ENCODE measurements at places on chromosomes 2 and 18.

GRCh38 chr2:120941571-120942120 is 206.0 kb downstream of the GLI2 start:
- no peak for DNase-seq

DNA sequence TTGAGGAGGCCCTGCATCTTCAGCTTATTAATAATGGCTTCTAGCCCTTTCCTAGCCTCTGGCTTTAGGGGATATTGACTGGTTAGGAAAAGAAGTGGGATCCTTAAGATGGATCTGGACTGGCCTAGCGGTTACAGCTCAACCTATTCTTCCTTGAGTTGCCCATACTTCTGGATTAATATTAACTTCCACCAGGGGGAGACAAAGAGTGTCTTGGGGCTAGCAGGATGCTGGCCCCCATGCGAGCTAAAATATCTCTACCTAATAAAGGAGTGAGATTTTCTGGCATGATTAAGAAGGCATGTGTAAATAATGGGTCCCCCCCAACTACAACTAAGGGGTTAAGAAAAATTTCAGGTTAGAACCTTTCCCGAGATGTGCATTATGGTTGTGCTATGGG is 23.2 kb upstream of the PLA2R1 start:
- no peak for DNase-seq

DNA sequence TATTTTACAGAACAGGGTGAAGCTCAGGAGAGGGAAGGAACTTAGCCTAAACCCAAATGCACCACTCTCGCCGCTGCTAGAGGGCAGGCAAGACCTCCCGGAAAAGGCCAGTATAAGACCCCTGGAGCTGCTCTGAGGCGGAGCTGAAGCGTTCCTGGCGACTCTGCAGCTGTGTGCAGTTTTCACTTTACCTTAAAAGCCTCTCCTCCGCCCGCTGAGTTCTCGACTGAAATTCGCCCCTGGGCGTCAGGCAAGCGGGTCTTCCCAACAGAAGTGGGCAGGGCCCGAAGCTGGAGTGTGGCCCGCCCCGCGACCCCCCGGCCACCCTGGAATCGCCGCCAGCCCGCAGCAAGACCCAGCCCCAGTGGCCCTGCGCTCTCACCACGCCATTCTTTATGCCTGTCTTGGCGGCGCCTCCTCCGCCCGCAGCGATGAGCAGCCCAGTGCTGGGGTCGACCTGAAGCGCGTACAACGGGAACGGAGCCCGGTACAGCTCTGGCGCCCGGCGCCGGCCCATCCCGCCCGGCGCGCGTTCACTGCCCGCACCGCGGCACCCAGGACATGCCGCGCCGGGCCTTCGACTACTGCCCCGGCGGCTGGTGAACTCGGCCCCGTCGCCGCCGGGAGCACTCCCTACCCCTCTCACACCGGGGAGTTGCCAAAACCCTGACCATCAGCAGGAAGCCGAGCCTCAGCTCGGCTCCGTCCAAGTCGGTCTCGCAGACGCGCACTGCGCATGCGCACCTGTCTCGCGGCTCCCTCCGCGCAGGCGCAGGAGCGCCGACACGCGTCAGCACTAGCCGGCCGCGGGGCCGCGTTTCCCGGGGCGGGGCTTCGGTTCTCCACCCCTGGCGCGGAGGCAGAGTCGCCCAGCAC is at the start of gene PREB:
PREB (minus strand) TSS at position 732 of the 876 bp plus-strand sequence; CDS start at position 517, 215 bp downstream.
- DNase-seq = peak; percentile 99

DNA sequence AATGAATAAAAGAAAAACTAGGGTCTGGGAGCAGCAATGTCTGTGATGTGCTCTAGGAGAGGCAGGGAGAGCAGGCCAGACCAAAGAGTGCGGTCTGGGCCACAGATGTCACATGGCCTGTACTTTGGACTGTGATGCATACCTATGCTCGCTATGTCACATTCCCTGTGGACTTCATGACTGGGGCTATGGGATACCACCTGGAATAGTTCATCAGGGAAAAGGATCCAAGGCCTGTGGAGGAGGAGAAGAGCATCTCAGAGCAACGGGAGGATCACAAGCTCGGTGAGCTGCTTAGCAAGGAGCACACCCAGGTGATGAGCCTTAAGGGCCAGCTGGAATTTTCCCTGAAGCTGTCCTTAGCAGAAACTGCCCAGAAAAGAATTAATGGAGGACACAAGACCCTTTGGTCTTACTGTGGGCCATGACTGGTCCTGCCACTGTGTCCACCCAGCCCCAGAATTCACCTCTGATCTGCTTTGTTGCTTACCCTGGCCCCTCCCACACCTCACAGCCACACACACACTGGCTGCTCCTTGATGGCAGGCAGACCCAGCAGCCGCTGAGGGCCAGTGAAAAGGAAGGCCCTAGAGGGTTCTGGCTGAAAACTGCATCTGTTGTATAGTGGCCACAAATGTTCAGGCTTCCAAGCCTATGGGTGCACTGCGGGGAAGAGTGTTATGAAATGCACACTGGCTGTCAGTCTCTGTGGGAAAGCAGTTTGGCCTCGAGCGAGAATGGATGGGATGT is 25.3 kb upstream of the GCC2 start:
- no peak for DNase-seq

GRCh38 chr2:223979730-223980396 is 22.6 kb downstream of the MRPL44 start:
- DNase-seq = no peak

DNA sequence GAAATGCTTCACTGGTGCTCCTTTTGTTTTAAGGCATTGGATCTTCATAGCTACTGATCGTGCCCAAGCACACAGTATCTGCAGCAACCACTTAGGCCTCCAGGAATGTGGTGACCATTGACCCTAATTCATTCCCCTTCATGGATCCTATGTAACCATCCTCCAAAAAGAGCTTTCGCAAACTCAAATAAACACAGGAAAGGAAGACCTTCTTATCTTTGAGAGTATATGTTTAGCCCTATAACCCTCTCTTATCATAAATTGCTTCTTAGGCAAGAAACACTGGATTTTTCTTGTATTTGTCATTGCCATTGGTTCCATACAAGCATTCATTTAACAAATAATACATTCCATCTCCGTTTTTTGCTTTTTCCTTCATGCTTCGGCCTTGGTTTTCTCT is 4.1 kb upstream of the TTR start:
- no peak for DNase-seq

DNA sequence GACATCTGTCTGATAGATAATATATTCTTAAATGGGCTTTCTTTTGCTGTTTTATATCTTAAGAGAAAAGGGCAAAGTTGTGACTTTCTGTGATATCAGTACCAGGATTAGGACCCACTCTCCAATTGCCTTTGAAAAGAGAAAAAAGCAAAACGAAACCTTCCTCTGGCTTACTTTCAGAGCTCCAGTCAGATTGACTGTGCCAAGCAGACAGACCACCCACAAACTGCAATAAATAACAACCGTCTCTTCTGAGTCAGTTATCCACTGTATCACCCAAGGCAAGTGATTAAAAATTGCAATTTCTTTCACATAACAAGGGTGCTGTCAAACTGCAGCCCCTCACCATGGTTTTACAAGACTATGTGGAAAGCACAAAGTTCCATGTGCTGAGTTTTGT is 230.5 kb upstream of the SETBP1 start:
- DNase-seq = no peak

- no peak for DNase-seq
These were observed 122.6 kb downstream of the CD8B2 start for GRCh38 chr2:106609780-106610179.

DNA sequence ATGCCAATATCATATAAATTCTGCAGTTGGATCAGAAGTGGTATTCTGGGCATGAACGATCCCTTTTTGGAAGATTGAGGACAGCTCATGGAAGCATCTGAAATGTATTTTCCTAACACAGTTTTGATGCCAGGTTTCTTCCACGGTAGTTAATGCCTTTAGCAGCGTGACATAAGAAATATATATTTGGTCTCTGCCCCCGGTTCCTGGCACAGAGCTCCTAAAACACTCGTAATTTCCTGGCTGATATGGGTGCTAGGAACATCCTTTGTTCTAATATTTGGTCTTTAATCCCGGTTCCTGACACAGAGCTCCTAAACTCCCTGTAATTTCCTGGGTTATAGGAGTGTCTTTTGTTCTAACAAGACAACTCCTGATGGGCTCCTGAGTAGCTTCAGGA is 8.2 kb upstream of the CABLES1 start:
- DNase-seq = no peak

GRCh38 chr18:74468547-74469061 is 11.5 kb upstream of the DIPK1C start:
- no peak for DNase-seq

- no peak for DNase-seq
These were observed 255.3 kb downstream of the NR4A2 start for GRCh38 chr2:156077041-156077742.

DNA sequence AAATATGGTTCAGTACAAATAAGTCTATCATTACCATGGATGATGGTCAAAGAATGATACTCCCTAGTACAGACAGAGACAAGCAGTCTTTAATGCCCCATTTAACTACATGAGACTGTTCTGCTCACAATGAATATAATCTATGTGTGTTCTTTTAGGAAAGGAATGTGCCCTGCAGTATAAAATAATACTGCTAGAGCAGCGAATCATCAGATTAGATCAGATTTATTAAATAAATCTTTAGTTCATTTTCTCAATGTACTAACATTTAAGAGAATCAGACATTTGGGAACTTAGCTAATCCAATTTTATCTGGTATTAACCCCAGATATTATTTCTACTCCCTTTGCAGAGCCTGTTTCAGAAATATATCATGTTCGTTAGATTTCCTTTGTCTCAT is 272.0 kb upstream of the GCFC2 start:
- no peak for DNase-seq

DNA sequence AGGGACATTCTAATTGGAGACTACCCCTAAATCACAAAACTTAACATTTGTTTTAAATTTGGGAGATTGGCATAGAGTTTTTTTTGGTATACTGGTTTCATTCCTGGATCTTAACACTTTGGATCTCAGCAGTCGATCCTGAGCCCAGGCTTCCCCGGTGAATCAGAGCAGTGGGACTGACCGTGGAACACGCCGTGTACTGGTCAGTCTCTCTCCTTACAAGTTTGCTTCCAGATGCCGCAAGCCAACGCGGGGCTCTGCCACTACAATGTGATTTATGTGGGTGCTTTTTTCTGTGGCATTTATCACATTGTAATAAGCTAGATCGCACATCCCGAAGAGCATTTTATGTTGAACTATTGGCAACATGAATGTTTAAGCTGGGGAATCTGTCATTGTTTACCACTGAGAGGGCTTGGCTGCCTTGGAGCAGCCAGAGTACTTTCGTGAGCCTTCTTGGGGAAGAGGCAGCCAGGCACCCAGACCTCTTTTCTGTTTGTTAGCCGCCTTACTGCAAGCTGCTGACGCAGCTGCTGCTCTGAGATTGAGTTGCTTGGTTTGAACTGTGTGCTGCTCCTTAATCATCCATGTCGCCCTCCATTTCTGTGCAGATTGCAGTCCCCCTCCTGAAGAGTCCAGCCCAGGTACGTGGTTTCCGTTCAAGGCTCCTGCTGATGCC is 49.3 kb downstream of the COA5 start:
- DNase-seq = no peak

DNA sequence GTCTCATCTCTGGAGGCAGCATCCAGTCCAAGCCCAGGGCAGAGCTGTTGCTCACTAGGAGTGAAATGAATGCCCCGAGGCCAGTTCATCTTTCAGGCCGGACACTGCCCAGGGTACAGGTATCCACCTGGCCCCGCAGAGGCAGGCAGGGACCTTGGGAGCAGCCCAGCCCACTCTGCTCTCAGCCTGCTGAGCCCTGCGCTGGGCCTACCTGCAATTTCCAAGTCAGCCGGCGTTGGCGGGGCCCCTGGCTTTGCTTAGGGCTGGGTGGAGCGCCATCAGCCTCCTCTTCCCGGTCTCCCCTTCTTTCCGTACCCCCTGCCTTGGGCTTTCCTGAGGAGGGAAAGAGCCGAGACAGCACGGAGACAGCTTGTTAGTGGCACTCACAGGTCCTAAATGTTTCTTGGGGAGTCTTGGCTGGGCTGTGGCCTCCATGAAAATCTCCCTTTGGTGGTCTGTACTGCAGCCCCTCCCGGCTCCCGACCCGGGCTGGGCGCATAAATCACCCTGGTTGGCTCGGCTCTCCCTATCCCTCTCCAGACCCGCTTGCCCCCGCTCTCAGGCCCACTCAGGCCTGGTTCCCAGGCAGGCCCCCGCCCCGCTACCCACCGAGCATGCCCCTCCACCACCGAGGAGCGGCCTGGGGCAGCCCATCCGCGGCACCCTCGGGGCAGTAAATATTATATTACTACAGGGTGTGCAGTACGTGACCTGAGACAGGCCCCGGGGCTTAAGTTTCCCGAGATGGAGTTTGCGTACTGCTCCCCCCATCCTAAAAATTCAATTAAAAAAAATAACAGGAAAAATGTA is 106.7 kb downstream of the DYSF start:
- no peak for DNase-seq

GRCh38 chr2:138794724-138795123 is 14.5 kb upstream of the NXPH2 start:
- DNase-seq = no peak

DNA sequence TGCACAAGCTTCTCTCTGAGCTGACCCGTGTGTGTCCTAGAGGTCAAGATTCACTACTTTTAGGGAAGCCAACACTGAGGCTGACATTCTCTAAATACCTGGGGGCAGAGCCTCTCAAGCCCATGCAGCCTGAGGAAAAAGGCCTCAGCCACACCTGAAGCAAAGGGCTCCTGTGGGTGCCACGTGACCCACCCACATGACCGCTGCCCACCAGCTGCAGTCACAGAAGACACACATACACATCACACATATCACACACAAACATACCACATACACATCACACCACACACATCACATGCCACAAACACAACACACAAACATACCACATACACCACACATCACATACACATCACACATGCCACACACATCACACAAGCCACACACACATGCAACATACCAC is 14.6 kb downstream of the TMEM177 start:
- DNase-seq = no peak

- no peak for DNase-seq
These were observed 191.7 kb downstream of the CD226 start for GRCh38 chr18:69755856-69756496.

- no peak for DNase-seq
These were observed 116.3 kb downstream of the ZBTB7C start for GRCh38 chr18:48292782-48293424.

DNA sequence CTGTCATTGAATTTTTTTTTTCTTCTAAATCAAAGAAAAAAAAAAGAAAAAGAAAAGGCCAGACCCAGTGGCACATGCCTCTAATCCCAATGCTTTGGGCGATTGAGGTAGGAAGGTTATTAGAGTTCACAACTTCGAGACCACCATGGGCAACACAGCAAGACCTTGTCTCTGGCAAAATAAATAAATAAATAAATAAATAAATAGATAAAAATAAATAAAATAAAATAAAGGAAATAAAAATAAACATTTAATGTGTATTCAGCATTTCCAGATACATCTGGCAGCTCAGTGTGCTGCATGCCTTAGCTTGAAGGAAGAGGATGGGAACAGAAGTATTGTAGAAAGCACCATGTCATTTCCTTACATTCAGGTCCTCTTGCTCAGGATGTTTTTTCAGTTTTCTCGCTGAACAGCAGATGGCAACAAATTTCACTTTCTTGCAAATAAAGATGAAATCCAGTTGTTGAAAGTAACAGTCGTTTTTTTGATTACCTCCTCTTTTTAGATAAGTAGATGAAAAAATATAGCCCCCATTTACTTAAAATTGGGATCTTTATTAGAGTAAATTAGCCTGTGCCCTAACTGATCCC is 25.7 kb upstream of the FAM178B start:
- peak; percentile 18 for DNase-seq

Data from CD4-positive, alpha-beta T cell treated with Interleukin-17A for 4 hours (primary cell).